ENCODE measurements at places on chromosomes 2 and 18.

GRCh38 chr2:33529771-33530481 is 53.5 kb downstream of the RASGRP3 start:
- DNase-seq: no peak

DNA sequence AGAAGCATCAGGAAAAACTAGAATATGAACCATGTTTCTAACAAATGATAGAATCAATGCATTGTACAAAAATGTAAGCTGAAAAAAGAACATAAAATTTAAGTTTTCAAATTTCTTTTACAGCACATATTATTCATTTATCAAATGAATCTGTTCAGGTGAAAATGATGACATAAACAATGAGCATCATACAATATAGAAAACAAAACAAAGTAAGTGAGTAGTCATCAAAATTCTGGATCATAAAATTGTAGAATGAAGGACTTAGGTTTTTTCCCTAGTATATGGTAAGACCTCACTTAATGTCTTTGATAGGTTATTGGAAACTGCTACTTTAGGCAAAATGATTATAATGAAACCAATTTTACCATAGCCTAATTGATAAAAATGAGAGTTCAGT is 427.0 kb upstream of the KCNH7 start:
- DNase-seq: no peak

DNA sequence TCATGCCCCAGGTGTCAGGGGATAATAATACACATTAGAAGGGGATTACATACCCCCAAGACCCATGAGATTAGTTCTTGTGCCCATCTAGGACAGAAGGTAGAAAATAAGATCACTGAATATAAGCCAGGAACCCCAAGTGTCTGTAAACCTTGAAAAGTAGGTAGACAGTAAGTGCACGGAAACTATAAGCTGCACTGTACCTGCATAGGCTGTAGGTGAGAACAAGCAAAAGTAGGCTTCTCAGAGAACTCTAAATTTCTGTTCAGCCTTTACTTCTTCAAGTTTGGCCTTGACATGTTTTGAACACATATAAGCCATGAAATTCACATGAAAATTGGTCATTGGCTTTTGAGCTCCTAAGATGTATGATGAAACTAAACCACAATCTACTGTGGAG is 113.0 kb upstream of the FSIP2 start:
- DNase-seq: no peak

GRCh38 chr2:58006256-58006951 is 40.2 kb upstream of the VRK2 start:
- DNase-seq: no peak

DNA sequence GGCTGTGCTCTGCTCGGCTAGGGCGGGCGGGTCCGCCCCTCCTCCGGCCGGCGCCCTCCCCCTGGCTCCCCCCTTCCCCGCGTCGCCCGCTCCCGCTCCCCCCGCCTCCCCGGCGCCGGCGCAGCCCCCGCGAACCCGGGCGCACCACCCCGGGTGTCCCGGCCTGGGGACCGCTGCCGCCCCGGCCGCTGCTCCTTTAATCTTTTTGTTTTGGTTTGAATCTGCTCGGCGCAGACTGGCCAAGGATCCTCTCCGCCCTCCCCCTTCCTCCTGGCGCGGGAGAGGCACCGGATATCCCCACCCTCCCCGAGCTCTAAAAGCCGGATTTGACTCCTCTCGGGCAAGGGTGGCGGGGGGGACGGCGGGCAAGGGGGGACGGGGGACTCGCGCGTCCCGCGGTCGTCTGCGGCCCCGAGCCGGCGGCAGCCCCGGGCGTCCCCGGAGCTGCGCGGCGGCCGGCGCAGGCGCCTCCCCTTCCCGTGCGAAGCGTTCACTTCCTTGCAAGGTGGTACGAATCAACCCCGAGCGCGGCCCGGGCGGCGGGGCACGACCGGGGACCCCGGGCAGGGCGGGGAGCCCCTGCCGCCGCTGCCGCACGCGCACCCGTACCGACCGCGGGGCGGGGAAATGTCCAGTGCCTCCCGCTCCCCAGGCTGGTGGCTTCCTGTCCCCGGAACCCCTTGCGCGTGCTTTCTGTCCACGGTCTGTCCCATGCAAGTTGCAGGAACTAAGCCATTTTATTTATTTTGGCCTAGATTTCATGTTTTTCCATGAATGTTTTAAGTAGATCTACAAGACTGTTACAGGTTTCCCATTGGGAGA is at the start of gene PTGR3:
TSS of gene PTGR3 (minus strand) at position 11 of the 822 bp plus-strand sequence. CDS start 81 bp downstream, outside the sequence.
- peak; percentile 78 for DNase-seq

All from iPS-NIHi11 (cell line).